ENCODE measurements at places on chromosomes 2 and 18. TPM values are rescaled to one million over a fixed set of nuclear protein-coding genes. Genes with fewer than 3 reads are reported as not detected.

The WDR35 gene
- total RNA-seq = 17.5 TPM

DNA sequence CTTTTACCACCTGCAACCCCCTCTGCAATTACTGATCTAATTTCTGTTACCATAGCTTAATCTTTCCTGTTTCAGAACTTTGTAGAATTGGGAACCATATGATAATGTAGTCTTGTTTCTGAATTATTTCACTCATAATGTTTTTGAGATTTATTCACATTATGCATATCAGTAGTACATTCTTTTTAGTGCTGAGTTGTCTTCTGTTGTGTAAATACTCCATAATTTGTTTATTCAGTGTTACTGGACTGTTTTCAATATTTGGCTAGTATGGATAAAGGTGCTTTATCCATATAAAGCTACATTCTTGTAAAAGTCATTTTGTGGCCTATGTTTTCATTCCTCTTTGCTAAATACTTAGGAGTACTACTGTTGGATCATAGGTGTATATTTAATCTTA is 152.5 kb downstream of the TAF4B start:
- DNase-seq = no peak

DNA sequence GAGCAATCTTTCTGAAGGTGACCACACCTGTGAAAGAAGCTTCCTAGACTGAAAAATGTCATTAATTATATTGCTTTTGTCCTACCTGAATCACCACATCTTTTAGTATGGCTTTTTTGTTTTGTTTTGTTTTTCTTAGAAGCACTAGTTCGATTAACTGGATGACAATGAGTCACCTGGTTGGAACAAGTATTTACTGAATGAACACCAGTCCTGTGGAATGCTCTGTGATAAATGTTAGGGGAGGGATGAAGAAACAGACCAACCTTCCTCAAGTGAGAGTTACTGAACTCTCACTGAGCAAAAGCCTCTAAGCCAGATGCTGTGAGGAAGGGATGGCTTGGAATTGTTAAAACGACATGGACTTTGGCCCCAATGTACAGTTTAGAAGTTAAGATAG is 26.8 kb upstream of the DCC start:
- DNase-seq = peak; percentile 60

DNA sequence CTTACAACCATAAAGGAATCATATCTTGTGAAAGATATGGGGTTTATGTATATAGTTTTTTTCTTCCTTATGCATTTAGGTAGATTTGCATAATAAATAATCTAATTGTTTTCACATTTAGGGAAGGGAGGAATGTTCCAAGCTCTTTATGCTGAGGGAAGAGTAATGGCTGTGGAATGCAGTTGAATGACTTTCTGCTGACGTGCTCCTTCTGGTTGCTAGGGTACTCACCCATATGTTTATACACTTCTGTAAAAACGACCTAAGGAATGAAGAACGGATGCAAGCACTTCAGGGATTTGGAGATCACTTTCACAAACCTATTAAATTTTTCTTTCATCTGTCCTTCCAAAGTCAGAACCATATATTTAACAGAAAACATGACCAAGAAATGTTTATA is 29.2 kb upstream of the PPP4R1 start:
- peak; percentile 97 for DNase-seq

The MROH2A gene
- not detected for total RNA-seq

DNA sequence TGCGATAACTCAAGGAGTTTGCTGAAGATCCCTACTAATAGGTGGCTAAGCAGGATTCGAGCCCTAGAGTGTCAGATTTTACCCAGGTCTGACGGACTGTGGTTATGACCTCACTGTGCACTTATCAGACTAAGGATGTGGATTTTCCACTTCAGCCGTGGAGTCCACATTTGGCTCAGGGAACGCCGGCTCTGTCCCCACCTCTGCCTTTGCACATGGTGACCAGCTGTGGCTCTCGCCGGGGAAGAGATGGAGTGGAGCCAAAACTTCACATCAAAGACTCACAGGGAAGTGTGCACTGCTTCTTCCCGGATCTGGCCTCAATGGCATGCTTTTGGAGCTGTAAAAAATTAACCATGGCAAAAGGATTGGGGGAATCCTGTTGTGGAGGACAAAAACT is 249.3 kb upstream of the APCDD1 start:
- no peak for DNase-seq

- DNase-seq = no peak
These were observed 38.0 kb downstream of the CABYR start for GRCh38 chr18:24176727-24177416.

The SLC4A5 gene
- 1.2 TPM for total RNA-seq

GRCh38 chr2:136363900-136364299 is 246.0 kb upstream of the CXCR4 start:
- no peak for DNase-seq

The UPP2 gene
- total RNA-seq = not detected

DNA sequence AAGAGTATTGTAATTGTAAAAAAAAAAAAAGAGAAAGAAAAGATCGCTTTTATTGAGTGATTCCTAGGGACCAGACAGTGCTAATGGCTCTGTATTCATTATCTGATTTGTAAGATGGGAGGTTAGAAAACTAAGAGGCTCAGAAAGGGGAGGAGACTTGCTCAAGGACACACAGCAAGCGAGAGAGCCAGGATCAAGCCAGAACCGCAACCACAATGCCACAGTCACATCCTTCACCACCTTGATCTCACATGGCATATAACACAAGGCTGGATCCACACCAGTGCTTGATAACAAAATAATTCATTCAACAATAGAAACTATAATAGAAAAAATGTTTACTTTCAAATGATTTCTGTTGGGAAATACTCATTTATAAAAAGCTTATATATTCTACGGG is 37.5 kb downstream of the TFCP2L1 start:
- DNase-seq = no peak

- DNase-seq = no peak
These were observed 146.4 kb upstream of the COPS8 start for GRCh38 chr2:236939271-236939670.

- no peak for DNase-seq
These were observed 68.4 kb downstream of the NAB1 start for GRCh38 chr2:190717306-190717705.

DNA sequence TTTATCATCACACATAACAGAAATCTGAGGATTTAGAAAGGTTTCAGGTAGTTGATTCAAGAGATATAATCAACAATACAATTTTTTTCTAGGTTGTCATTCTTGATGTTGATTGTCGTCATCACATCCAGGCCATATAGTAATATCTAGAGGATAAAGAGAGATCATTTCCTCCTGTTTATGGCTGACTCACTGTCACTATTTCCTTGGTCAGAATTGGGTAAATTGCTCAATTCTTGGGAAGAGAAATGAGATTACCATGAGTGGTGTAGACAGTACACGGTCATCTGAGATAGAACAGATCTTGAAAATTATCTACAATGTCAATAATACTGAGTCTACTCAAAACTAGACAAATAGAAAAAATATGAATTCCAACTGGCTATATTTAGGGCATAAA is 78.8 kb downstream of the ZNF804A start:
- no peak for DNase-seq

The GBX2 gene
- total RNA-seq = 0.84 TPM

DNA sequence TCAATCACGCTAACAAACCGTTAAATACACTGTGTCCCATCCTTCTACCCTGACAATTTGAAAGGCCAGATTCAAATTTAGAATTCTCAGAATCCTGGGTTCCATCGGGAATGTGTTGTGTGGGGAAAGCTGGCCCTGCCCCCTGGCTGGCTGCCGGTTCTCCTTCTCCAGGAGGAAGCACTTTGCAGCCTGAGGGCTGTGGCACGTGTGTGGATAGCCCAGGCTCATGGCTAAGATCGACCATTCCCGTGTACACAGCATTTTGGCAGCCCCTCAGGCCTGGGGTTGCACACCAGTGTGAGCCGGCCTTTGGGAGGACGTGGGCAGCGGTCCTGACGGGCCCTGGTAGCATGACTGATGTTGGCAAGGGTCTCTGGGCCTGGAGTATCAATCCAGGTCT is 51.0 kb upstream of the ROCK2 start:
- DNase-seq = no peak

DNA sequence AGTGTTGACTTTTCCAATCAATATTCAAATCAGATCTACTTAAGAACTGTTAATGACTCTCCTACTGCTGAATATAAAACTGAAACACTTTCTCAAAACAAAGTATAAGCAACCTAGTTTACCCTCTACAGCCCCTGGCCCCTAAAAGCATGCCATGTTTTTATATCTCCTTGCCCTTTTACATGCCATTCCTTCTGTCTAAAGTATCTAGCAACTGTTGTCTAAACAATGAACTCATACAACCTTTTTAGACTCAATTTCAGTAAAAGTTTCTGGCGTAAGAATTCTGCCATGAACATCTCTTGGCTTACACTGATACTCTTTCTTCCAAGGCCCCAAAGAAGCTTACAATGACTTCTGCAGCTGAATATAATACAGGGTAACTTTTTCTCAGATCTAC is 47.8 kb upstream of the GPR75 start:
- no peak for DNase-seq

- DNase-seq = no peak
These were observed 95.2 kb downstream of the ZEB2 start for GRCh38 chr2:144424559-144425240.

GRCh38 chr2:27903649-27904404 is 13.3 kb downstream of the BABAM2 start:
- DNase-seq = peak; percentile 29

- no peak for DNase-seq
These were observed 133.6 kb downstream of the GALNT1 start for GRCh38 chr18:35715139-35715538.

DNA sequence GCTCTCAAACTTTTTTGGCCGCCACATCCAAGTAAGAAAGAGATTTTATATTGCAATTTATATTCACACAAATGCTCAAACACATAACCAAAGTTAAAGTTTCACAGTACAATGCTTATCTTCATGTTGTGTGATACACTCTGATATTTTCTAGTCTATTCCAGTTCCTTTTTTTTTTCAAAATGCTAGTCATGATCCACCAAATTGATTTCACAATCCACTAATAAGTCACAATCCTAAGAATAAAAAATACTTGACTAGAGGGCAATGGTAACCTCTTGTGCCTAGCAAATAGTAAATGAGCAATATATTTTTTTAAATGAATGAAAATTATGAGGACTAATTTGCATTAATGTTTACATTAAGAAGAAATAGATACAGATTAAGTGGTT is 5.8 kb upstream of the PTPN4 start:
- DNase-seq = no peak

DNA sequence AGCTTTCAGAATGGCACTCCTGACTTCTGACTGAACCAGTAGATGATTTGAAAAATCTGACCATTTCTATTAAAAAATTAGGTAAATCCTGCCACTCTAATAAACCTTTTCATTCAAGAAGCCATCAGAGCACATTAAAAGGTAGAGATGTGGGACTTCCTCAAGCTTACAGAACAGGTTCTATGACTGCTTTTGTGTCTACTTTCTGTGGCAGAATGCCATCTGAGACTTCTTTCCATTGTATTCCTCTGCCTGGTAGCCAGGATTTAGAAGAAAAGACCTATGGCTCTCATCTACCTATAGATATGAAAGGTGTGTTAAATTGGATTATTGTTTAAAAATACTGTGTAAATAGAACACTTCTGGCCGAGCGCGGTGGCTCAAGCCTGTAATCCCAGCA is 99.9 kb upstream of the NABP1 start:
- no peak for DNase-seq

DNA sequence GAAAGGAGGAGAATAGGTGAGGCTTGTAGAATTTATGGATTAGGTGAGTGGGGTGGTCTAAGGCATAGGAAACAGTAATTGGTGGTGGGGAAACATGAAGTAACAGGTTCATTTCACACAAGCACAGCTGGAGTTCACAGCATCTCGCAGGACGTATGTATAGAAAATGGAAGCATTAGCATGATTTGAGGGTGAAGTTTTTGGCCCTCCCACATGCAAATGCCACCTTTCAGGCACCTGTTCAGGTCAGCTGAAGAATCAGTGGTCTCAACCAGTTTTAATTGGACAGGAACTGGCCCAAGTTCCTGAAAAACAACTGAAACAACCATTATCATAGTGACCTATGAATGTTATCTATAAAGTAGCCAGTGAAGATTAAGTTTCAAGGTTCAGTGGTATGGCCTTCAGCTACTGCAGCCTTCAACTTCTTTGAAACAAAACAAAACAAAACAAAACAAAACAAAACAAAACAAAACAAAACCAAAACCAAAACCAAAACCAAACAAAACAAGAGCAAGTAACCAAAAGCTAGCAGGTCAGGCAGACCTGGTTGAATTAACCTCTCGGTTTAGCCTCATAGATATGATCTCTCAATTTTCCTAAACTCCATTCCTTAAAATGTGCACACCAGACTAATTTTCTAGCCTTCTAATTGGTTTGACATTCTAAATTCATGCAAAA is 102.1 kb upstream of the SPHKAP start:
- DNase-seq = no peak

- no peak for DNase-seq
These were observed 105.9 kb downstream of the AP1S3 start for GRCh38 chr2:223731503-223731902.

- DNase-seq = peak; percentile 85
These were observed 48.1 kb downstream of the MERTK start for GRCh38 chr2:111946294-111947114.

The ERBB4 gene
- 2.6 TPM for total RNA-seq

- no peak for DNase-seq
These were observed 26.7 kb upstream of the DLX2 start for GRCh38 chr2:172129404-172129803.

DNA sequence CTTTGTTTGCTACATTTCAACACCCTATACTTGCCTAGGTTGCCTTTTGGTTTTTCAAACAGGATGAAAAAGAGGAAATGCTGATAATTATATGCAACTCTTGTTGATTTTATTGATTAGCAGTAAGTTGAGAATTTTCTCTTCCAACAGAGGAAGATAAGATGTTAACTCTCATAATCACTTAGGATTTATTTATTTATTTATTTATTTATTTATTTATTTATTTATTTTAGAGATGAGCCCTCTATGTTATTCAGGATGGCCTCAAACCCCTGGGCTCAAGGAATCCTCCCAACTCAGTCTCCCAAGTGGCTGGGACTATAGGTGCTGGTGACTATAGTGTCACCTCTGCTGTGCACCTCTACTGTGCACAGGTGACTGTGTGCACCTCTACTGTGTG is 111.4 kb upstream of the GLS start:
- no peak for DNase-seq

GRCh38 chr2:16461672-16462071 is 204.0 kb downstream of the CYRIA start:
- no peak for DNase-seq

The MPP4 gene
- total RNA-seq = not detected
